ENCODE measurements at places on chromosomes 12 and 14.

DNA sequence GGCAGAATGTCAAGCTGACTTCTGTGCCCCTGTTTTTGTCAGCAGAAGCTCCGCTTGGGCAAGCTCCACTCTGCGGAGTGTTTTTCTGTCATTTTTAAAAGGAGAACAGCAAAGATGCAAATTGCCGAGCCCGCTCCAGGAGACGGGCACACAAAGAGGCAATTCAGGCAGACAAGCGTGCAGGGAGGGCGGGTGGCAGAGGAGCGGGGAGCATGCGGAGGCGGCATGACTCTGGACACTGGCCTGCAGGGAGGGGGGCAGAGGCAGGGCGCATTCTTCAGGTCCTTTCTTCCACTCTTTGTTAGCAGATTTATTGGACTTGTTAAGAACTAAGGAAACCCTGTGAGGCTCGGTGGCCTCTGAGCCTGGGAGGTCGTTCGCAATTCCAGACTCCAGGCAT lies 187.3 kb upstream of the RMST start:
- DNase-seq: no peak

GRCh38 chr12:69620077-69620476 lies 9.4 kb upstream of the LRRC10 start:
- no peak for DNase-seq

GRCh38 chr12:111438481-111438880 lies 32.8 kb downstream of the SH2B3 start:
- peak; percentile 65 for DNase-seq

DNA sequence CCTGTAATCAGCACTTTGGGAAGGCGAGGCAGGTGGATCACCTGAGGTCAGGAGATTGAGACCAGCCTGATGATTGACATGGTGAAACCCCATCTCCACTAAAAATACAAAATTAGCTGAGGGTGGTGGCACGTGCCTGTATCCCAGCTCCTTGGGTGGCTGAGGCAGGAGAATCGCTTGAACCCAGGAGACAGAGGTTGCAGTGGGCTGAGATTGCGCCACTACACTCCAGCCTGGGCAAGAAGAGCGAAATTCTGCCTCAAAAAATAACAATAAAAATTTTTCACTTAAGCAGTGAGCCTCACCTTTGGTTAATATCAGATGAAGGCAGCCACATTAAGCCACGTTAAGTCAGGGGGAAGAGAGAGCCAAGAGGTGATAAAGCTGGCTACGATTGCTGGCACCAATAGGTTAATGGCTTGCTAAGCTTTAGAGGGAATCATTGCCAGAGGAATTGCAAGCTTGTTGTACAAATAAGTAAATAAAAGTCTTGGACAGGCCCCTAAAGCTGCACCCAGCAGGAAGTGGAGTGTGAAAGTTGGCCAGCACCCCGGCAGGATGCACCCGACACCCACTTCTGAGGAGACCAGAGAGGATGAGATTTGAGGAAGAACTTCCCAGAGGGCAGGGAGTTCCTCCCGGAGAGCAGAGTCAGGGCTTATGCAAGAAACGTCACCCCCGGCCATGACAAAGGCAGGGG lies 41.3 kb upstream of the TESC start:
- DNase-seq: no peak

GRCh38 chr12:6226679-6227051 lies 26.5 kb downstream of the CD9 start:
- DNase-seq: no peak

GRCh38 chr12:57332646-57333312 lies 81.8 kb upstream of the STAC3 start:
- DNase-seq: no peak

GRCh38 chr14:42130815-42131214 lies 524.1 kb downstream of the LRFN5 start:
- no peak for DNase-seq

GRCh38 chr14:51533160-51533559 lies 118.5 kb upstream of the FRMD6 start:
- no peak for DNase-seq

GRCh38 chr14:24911324-24912109 lies 138.4 kb downstream of the STXBP6 start:
- DNase-seq: no peak

GRCh38 chr12:90925562-90925961 lies 29.4 kb downstream of the CCER1 start:
- DNase-seq: no peak

- no peak for DNase-seq
Measured at GRCh38 chr14:38973083-38973700, 129.8 kb downstream of the SEC23A start.

DNA sequence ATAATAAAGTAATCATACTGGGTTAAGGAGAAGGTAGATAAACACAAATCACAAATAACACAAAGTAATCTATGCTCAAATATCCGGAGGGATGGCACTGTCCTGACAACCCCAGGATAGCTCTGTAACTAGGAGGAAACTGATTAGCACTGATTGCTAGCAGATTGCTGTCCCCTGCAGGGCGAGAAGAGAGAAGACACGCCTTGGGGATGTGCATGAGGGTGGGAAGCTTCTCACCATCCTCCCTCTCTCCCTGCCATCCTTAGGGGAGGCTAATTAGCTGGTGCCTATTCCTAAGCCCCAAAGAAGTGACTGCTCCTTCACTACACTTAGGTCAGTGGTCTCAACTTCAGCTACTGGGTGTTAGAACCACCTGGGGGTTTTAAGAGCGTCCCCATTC lies 27.0 kb upstream of the TMEM260 start:
- DNase-seq: no peak

- DNase-seq: no peak
Measured at GRCh38 chr12:96081596-96081995, 46.2 kb upstream of the LTA4H start.

- DNase-seq: no peak
Measured at GRCh38 chr12:47870175-47870781, 34.5 kb downstream of the VDR start.

GRCh38 chr14:96901227-96901626 lies 104.0 kb downstream of the VRK1 start:
- no peak for DNase-seq

- peak; percentile 76 for DNase-seq
Measured at GRCh38 chr12:50059440-50060119, 2.2 kb downstream of the ASIC1 start.

DNA sequence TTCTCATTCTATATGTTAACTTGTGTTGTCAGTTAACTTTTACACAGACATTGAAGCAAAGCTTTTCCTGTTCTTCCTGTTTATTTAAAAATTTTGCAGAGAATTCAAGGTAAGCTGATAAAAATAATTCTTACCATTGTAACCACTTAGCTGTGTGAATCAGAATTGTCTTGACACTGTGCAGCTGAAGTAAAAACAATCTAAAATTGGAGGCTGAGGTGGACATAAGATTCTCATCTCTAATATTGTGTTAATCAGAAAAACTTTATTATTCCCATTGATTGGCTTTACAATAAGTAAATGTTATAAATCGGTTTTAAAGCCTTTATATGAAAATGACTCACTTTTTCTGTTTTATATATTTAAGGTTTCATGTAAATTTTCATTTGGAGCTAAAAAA lies 240.3 kb upstream of the PLEKHG7 start:
- DNase-seq: no peak

DNA sequence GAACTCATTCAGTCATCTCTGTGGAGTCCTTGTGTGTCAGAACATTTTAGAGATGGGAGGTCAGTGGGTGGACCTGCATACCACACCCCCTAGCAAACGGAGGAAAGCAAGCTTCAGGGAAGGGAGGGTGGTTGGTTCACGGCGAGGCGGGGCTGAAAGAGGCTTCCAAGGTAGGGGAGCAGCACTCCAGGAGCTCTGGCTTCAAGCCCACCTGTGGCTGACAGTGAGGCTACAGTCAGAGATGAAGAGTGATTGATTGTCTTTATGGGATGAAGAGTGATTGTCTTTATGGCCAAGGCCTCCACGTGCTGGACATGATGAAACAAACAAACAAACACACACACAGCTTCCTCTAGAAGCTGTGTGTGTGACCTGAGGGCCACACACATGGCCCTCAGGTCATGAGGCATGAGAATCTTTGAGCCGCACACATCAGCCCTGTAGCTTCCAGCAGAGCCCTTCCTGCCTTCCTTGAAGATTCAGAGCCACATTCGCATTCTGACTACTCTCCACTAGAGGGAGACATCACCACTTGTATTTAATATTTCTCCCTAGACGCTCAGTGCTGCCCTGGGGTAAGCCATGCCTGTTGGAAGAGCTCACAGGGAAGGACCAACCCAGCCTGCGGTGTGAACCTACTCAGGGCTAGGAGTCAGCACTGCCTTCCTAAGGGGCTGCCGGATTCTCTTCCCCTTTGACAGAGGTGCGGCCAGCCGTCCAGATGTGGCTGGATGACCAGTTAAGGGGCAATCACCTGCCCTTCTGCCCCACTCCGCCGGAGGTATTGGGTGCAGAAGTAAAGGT lies 54.4 kb upstream of the KCNA1 start:
- DNase-seq: peak; percentile 59

GRCh38 chr12:81759190-81760051 lies at the start of gene PPFIA2:
TSS of gene PPFIA2 (minus strand) at chr12:81759350.
- DNase-seq: peak; percentile 39

DNA sequence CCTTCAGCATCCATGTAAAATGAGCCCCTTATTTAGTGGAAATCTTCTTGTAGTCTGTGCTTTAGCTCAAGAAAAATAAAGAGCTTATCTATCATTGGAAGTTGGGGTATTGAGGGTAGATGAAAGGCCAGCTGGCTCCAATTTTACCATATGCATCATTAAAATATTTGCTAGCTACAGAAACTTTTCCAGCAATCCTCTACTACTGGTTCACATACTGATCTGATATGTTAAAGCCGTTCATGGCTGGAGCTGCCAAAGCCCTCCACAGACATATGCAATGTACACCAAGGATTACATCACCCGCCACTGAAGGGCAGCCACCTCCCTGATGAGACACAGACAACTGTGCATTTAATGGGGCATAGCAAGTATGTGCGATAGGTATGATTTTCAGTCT lies 1205.3 kb downstream of the GALC start:
- no peak for DNase-seq

DNA sequence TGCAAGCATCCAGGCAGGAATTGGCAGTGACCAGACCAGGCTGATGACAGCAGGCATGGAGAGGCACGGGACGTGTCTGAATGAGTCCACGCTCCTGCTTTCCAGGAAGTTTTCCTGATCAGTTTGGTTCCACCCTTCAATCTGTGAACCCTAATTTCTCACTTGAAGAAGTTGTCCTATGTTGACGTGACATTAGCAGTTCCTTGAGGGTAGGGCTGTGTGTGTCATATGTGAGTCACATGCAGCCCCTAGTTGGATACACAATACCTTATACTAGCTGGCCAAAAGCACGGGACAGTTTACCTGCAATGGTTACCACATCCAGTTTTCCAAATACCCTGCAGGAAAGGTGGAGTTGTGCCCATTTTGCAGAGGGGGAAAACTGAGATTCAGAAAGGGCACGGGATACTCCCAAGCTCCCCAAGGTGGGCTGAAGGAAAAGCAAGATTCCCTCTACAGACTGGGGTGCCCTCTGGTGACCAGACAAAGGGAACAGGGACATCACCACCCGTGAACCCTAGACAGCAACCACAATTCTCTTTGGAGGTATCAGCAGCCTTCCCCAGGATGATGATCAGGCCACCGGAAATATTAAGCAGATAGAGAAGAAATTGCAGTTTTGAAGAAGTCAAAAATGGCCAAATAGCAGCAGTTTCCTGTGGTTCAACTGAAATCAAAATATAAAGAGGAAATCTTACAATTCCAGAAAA lies 194.5 kb downstream of the PHETA1 start:
- DNase-seq: no peak

GRCh38 chr14:95098984-95099599 lies 58.2 kb downstream of the DICER1 start:
- DNase-seq: peak; percentile 42

GRCh38 chr12:22598763-22599161 lies 26.2 kb upstream of the ETNK1 start:
- DNase-seq: no peak

DNA sequence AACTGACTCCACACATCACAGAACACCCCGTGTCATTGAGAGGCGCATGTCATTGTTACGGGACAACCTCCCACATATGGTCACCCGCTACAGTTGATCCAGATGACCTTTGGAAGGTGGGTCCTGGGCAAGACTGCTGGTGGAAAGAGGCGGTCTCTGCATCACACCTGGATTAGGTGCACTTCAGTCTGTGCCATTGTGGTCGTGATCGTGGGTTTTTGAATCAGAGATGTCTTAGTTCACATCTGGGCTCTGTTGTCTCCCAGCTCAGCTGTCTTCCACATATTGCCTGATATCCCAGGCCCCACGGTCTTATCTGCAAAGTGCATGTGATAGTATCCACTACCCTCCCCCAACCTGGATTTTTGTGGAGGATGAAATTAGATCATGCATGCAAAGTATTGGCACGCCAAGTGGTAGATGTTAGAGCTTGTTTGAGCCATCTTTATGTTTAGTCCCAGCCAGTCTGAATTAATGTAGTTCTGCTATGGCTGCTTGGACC lies 208.7 kb upstream of the FOXN3 start:
- DNase-seq: peak; percentile 27

GRCh38 chr12:65362234-65363031 lies 84.0 kb downstream of the MSRB3 start:
- DNase-seq: no peak

GRCh38 chr14:74712499-74713394 lies at the start of the genes AREL1 and FCF1:
TSS of gene AREL1 (minus strand) at chr14:74713080. CDS start at chr14:74685615, 27,465 bp downstream.
TSS of gene FCF1 (plus strand) at chr14:74713144. CDS start at chr14:74713198, 54 bp downstream.
- peak; percentile 84 for DNase-seq

GRCh38 chr12:67893022-67893580 lies 96.1 kb upstream of the IFNG-AS1 start:
- no peak for DNase-seq

- no peak for DNase-seq
Measured at GRCh38 chr14:25006961-25007795, 42.8 kb downstream of the STXBP6 start.

GRCh38 chr14:54609576-54609975 lies 42.6 kb downstream of the SAMD4A start:
- no peak for DNase-seq

GRCh38 chr12:64082116-64082515 lies 140.0 kb downstream of the KICS2 start:
- DNase-seq: no peak
